NCI-H2171 (cell line): ENCODE measurements at places on chromosomes 5 and 9.

DNA sequence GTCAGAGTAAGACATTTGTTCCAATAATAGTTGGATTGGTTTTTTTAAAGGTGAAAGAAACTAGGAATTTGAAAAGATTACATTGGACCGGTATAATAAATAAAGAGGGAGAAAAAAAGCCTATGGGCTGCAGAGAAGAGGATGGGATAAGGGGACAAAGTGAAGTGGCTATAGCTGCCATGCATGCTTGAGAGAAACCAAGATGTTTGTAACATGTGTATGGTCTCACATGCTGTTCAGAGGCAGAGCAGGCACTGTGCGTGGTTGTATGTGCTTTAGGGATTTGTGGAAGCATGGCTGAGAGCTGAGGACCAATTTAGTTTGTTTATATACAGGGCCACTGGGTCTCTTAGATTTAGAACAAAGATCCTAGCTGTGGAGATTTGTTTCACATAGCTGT is 32.7 kb downstream of the LNPEP start:
- DNase-seq, result no peak

- DNase-seq, result no peak
These were observed 21.1 kb downstream of the PRUNE2 start for GRCh38 chr9:76884823-76885222.

GRCh38 chr5:167721926-167722440 is 569.5 kb upstream of the WWC1 start:
- DNase-seq, result no peak

DNA sequence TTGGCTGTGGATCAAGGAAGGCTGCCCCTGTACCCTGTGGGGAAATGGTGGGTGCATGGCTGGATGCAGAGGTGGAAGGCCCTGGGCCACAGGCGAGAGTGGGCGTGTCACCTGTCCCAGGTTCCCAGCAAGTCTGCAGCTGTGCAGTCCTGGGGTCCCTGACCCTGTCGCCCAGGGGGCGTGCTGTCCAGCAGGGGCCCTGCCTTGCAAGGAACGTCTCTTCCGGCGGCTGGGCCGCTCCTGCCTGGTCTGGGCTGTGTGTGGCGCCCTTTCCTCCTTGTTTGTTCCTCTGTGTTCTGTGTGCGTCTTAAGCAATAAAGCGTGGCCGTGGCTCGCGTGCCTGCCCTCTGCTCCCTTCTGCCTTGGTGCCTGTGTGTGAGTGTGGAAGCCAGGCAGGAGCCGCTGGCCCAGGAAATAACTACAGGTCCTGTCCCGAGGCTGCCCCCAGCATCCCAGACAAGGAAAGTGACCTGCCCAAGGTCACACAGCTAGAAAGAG is 8.4 kb downstream of the SLC2A6 start:
- no peak for DNase-seq

- no peak for DNase-seq
These were observed 1257.8 kb downstream of the MAT2B start for GRCh38 chr5:164763206-164763605.

GRCh38 chr5:113510836-113511451 is 2.5 kb upstream of the YTHDC2 start:
- no peak for DNase-seq

- DNase-seq, result no peak
These were observed 3.1 kb downstream of the CCDC183 start for GRCh38 chr9:136799079-136799853.

- DNase-seq, result no peak
These were observed 83.0 kb downstream of the CMYA5 start for GRCh38 chr5:79772651-79773050.

- DNase-seq, result peak; percentile 58
These were observed 7.4 kb upstream of the PPP3R2 start for GRCh38 chr9:101601904-101602765.

GRCh38 chr9:14198841-14199455 is 115.0 kb downstream of the NFIB start:
- DNase-seq, result no peak

- DNase-seq, result no peak
These were observed 941 bp downstream of the EXD3 start for GRCh38 chr9:137421838-137422603.

GRCh38 chr9:75599126-75599525 is 291.3 kb upstream of the PCSK5 start:
- no peak for DNase-seq

- no peak for DNase-seq
These were observed 33.4 kb downstream of the FAM81B start for GRCh38 chr5:95424526-95424925.

- no peak for DNase-seq
These were observed 341.8 kb upstream of the SMARCA2 start for GRCh38 chr9:1673300-1673699.

DNA sequence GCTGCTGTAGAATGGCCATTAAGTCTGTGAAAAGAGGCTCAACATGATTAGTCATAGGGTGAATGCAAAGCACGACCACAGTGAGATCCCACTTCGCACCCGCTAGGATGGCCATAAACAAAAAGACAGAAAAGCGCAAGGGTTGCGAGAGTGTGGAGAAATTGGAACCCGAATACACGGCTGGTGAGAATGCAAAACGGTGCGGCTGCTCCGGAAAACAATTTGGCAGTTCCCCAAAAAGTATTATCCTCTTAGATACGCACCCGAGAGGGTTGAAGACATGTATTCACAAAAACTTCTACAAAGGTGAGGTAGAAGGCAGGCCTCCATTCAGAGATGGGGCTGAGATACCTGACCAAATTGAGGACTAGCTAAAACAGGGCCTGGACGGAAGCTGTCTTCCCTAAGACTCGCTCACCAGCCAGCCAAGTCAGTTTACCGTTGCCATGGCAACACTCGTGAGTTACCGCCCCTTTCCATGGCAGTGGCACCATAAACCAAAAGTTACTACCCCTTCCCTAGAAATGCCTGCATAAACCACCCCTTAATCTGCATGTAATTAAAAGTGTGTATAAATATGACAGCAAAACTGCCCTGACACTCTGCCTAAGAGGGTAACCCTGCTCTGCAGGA is 726 bp upstream of the PSMB7 start:
- DNase-seq, result no peak

DNA sequence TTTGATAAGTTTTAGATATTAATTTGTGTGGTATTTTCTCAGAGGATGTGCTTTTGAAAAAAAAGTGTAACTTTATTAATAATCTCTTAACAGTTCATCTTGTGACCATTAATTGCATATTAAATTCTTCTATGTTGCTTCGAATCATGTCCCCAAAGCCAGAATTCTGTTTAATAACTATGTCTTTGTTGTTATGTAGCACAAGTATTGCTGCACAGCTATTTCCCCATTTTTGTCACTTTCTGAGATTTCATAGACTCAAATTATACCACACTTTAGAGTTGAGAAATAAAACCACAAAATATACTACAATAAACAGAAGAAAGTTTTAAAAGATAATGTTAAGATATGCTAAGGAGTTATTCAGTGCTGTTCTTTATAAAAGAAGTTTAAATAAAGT is 2.8 kb downstream of the MEF2C start:
- DNase-seq, result no peak

- DNase-seq, result no peak
These were observed 55.6 kb upstream of the CCNG1 start for GRCh38 chr5:163381832-163382231.

DNA sequence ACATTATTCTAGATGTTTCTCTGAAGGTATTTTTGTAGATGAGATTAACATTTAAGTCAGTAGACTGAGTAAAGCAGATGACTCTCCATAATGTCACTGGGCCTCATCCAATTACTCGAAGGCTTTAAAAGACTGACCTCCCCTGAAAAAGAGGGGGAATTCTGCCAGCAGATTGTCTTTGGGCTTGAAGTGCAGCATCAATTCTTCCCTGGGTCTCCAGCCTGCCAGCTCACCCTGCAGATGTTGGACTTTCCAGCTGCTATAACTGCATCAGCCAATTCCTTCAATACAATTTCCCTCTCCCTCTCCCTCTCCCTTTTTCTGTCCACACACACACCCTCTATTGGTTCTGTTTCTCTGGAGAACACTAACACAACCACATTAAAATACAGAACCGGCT is 472.8 kb downstream of the SPOCK1 start:
- no peak for DNase-seq

GRCh38 chr5:131246504-131246903 is 17.3 kb upstream of the CDC42SE2 start:
- DNase-seq, result no peak

GRCh38 chr9:9750719-9751118 is 862.1 kb downstream of the PTPRD start:
- DNase-seq, result no peak

- no peak for DNase-seq
These were observed 413.5 kb upstream of the SMC2 start for GRCh38 chr9:103680581-103680980.

GRCh38 chr9:79384501-79384900 is 187.3 kb upstream of the TLE4 start:
- DNase-seq, result peak; percentile 24

DNA sequence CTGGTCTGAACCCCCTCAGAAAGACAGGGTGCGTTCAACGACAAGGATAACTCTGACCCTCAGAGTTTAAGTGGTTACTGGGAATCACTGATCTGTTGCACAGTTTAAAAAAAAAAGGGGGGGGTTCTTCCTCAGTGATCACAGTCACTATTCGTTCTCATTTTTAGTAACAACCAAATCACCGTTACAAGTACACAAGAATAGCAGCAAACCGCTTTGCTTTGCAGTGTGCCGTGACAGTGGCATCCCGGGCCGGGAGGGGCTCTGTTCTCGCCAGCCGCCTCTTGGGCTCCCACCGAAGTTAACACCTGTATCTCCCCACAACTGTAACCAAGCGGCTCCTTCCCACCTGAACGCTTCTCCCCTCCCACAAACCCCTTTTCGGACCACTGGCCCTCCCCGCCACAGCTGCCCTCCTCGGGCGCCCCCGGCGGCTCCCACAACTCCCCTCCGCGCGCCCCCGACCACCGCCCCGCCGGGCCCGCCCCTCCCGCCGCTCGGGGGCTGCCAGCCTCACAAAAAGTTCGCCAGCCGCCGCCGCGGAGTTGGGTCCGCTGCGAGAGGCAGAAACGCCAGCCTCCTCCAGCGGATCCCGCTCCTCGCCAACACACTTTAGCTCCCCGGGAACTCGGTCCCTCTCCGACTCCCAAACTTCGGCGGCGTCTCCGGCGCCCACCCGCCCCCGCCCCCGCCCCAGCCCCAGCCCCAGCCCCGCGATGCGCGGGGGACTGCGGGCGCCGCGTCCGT is 1.2 kb downstream of the SSBP2 start:
- no peak for DNase-seq
